Activated CD4-positive, alpha-beta memory T cell treated with anti-CD3 and anti-CD28 coated beads for 36 hours (primary cell): ENCODE measurements at places on chromosomes 12 and 14. TPM values are rescaled to one million over a fixed set of nuclear protein-coding genes. Genes with fewer than 3 reads are reported as not detected.
A peak's percentile ranks its signal among the peaks of the same experiment; 100 is the strongest.

LPAR5 gene
- total RNA-seq, result 4.7 TPM

DNA sequence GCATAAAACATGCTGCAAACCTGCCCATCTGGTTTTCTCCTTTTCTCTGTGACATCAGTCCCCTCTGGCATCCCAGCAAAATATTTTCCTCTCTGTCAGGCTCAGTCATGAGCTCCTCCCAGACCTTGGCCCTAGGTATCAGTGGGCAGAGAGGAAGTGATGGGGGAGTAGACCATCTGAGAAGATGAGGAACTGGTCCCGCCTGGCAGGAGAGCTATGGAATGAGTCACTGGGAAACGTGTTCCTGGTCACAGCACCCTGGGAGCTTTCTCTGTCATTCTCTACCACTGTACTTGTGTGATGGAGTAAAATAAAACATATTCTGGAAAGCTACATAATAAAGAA, 5.0 kb upstream of the SRSF9 start:
- no peaks in the 10 kb centered on the region for H3K36me3 ChIP-seq
- no peaks in the 10 kb centered on the region for H3K27me3 ChIP-seq
- peaks cover 9% of the 10 kb centered on the region for H3K4me1 ChIP-seq
- no peak overlapping the region for H3K4me3 ChIP-seq
- no peak overlapping the region for H3K27ac ChIP-seq

- H3K27ac ChIP-seq, result no peak overlapping the region
- no peak for DNase-seq
- H3K4me3 ChIP-seq, result no peak overlapping the region
- H3K27me3 ChIP-seq, result peaks cover 21% of the 10 kb centered on the region
- no peaks in the 10 kb centered on the region for H3K36me3 ChIP-seq
- no peaks in the 10 kb centered on the region for H3K4me1 ChIP-seq
Measured at GRCh38 chr14:105904379-105904778, 378.0 kb downstream of the TMEM121 start.

DNA sequence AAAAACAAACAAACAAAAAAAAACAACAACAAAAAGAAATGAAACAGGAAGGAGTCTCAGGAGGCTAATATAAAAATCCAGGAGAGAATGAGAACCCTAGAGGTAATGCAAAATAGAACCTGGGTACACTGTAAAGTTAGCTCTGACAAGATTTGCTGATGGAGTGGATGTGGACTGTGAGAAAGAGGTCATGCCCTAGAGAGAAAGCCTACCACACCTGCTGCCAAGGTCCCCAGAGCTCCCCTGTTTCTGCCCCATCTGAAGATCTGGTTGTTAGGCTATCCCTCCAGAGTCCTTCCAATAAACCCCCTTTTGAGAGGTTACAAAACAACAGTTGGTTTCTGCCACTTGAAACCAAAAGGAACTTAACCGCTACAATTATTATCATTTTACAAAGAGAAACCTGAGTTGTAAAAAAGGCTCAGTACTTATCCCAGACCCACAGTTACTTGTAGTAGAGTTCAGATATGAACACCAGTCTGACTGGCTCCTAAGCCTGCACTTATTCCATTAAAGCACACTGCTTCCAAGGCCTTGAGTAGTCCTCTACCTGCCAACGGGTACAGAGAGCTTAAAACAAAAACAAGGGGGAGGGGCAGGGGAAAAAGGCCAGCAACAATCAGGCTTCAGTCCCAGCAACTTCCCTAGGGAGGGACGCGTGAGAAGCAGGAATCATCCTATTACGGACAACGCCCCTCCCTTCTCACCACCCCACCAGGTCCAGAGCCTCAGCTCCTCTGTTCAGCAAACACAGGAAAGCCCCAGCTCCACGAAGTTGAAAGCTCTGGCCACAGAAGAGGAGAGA, 27.7 kb downstream of the PPP1R13B start:
- H3K27me3 ChIP-seq, result no peaks in the 10 kb centered on the region
- H3K27ac ChIP-seq, result peak overlapping the region; percentile 56
- H3K4me3 ChIP-seq, result no peak overlapping the region
- no peaks in the 10 kb centered on the region for H3K36me3 ChIP-seq

DNA sequence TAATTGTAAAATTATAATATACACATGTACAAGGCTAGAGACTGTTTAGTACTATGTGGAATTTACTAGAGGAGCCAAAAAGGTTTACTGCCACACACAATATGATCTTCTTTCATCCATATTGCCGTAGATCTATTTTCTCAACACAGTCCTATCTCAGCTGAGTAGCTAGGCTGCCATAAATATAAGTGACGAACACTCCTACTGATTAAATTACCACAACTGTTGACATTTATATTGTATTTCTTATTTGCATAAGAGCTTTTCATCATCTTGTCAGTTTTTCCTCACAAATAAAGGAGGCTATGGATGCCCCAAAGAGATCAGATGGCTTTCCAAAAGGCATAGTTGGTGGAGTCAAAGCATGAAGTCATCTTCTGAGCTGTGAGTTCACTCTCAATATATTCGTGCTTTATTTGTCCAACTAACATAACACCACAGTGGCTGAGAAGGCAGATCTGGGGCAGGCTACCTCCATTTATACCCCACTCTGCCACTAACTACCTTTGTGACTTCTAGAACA, 78.6 kb downstream of the CCDC59 start:
- H3K4me1 ChIP-seq, result no peaks in the 10 kb centered on the region
- no peaks in the 10 kb centered on the region for H3K36me3 ChIP-seq
- DNase-seq, result no peak
- H3K27me3 ChIP-seq, result no peaks in the 10 kb centered on the region
- H3K27ac ChIP-seq, result no peak overlapping the region

KRT82 gene
- total RNA-seq, result not detected
